H7 (cell line): ENCODE measurements at places on chromosomes 16 and 17. TPM values are rescaled to one million over a fixed set of nuclear protein-coding genes. Genes with fewer than 3 reads are reported as not detected.

GRCh38 chr16:74073456-74073855 is 223.2 kb upstream of the PSMD7 start:
- no peak for DNase-seq

GRCh38 chr17:44559634-44560554 is 2.6 kb downstream of the FZD2 start:
- peak; percentile 57 for DNase-seq

DNA sequence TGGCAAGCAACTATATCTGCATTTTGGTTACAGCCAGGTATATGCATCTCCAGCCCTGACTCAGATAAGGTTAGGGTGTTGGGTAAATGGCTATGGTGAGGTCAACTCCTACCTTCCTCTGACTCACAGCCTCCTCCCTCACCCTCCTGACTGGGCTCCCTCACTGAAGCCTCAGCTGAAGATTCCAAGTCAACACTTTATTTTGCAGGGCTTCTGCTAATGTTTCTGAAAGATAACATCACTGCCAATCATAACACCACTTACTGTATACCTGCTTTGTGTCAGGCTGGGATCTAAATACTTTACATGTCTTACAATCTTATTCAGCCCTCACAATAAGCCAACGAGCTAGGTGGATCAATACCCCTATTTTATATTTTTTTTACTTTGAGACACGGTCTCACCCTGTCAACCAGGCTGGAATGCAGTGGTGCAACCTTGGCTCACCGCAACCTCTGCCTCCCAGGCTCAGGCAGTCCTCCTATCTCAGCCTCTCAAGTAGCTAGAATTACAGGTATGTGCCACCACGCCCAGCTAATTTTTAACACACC is 47.8 kb upstream of the GCSH start:
- DNase-seq, result no peak

DPEP2 gene
- 0.33 TPM in 1 of 2 replicates, not detected in the other for total RNA-seq

ABCC12 gene
- total RNA-seq, result not detected in 2 replicates
